ENCODE measurements at places on chromosomes 3 and 15. TPM values are rescaled to one million over a fixed set of nuclear protein-coding genes. Genes with fewer than 3 reads are reported as not detected.

CXCR6 gene
- total RNA-seq: not detected

PRRT3 gene
- 1.9 TPM for total RNA-seq

DNA sequence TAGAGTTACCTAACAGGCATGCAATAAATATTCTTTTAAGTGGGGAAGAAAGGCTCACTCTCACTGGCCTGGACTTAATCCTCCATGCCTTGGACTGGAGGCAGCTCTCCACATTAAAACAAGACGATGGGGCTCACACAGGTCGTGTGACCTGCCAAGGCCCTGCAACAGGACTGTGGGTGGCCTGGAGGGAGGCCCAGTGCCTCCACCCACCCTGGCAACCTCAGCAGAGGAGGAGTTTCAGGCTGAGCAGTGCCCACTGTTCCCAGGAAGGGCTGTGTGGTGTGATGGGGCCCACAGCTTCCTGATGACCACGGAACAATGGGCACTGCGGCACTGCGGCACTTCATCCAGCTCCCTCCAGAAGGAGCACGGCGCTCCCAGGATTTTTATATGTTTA, 5.5 kb downstream of the UROC1 start:
- DNase-seq: no peak

- no peak for DNase-seq
Measured at GRCh38 chr3:177982034-177982433, 554.2 kb upstream of the KCNMB2 start.

DNA sequence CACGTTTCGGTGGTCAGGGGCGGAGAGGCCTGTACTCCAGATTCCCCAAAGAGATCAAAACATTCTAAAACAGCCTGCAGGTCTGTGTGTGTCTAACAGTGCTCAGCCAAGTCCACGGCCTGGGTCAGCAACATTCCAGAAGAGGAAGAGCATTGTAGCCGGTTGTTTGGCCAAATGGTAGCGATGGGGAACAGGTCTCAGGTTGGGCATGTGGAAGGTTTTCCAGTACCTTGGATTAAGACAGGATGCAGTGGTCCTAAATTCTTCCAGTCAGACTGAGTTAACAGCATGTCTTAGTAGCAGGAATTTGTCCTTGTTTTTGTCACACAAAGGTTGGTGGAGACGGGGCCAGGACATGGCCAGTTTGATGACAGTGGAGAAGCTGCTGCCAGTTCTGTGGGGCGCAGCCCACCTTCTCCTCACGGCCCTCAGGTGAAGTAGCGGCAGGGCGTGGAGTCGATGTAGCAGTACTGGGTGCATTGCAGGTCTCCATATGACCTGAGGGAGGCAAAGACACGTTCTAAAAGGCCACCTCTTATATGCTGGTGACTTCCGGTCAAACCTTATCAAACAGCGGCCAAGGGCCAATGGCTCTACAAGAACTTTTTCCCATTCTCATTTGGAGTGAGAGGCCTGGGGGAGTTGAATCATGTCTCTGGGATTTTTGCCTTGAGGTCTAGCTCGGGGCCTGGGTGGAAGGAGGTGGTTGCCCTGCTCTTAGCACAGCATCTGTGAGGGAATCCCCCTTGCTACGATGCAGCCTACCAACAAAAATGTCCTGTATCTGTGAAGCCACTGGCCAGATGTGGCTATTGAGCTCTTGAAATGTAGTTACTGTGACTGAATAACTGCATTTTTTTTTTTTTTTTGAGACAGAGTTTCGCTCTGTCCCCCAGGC, 24.1 kb downstream of the EAF1 start:
- DNase-seq: no peak

DNA sequence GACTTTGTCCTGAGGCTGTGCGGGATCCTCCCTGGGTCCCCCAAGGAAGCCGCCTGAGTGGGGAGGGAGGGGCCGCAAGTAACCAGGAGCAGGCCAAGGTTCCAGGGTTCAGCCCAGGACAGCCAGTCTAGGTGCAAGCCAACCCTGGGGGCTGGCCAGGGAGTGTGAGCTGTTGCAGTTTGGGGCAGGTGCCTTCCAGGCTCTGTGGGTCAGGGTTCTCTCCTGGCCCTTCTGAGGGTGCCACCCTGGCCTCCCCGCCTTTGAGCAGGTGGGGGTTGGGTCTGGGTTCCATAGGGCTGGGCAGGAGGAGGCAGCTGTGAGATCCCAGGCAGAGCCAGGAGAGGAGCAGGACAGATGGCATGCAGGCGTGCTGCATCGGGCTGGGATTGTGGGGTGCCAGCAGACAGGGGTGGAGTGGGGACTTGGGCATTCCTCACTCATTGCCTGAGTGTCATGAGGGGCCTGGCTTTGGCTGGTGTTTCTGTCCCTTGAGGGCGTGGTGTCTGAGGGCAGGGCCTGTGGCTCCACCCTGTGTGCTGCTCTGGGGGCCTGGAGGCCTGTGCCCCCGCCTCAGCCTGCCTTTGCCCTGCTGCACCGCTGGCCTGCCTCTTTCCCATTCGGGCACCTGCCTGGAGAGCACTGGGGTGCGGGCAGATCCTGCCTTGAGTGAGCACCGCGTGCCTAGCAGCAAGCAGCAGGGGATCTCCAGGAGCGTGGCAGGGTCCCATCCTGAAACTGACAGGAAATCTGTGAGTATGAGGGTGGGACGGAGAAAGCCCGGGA, 18.4 kb downstream of the KLF13 start:
- DNase-seq: no peak

Measured in endothelial cell (in vitro differentiated cells).